Skeletal muscle tissue (tissue), 5 donors: ENCODE measurements at places on chromosomes 11 and 22. TPM values are rescaled to one million over a fixed set of nuclear protein-coding genes. Genes with fewer than 3 reads are reported as not detected.

Gene RHOD
- 7.8 TPM for total RNA-seq

Gene TRIM49B
- total RNA-seq = not detected

Gene MARK2
- total RNA-seq = 6.8 TPM

Gene TSG101
- 45.4 TPM for total RNA-seq

Gene C22orf42
- not detected for total RNA-seq

Gene KCNJ11
- total RNA-seq = 28.2 TPM

Gene BRSK2
- 1.0 TPM for total RNA-seq

Gene CTSW
- total RNA-seq = 1.0 TPM

Gene YPEL1
- 20.4 TPM for total RNA-seq

Gene CFAP68
- 6.8 TPM for total RNA-seq

Gene RTN4R
- total RNA-seq = 2.6 TPM

Gene ARHGAP32
- 23.5 TPM for total RNA-seq

Gene PANX2
- total RNA-seq = not detected

Gene TSSC4
- 23.5 TPM for total RNA-seq

Gene MMP7
- total RNA-seq = not detected

Gene GAL
- total RNA-seq = 1.0 TPM

Gene CNGA4
- not detected for total RNA-seq

Gene SERPING1
- total RNA-seq = 15.1 TPM

Gene VSIG10L2
- total RNA-seq = not detected

Gene CLMP
- 8.9 TPM for total RNA-seq

Gene SBF2
- 34.4 TPM for total RNA-seq

Gene ZNHIT2
- total RNA-seq = 4.2 TPM

Gene PLET1
- not detected for total RNA-seq

Gene TRIM29
- 0.52 TPM for total RNA-seq

Gene CASP5
- total RNA-seq = 0.52 TPM

Gene TMEM45B
- not detected for total RNA-seq

Gene MS4A10
- total RNA-seq = not detected

Gene MYOD1
- total RNA-seq = 22.4 TPM

Gene SLC5A1
- total RNA-seq = 2.1 TPM

Gene MACROD1
- 91.9 TPM for total RNA-seq

Gene UCP3
- 1.6 TPM for total RNA-seq

Gene HORMAD2
- not detected for total RNA-seq

Gene STK33
- total RNA-seq = 3.1 TPM

Gene NXPE4
- not detected for total RNA-seq

Gene CCDC87
- not detected for total RNA-seq

Gene GRAMD1B
- 8.9 TPM for total RNA-seq

Gene GGTLC3
- not detected for total RNA-seq

Gene NF2
- total RNA-seq = 29.2 TPM

Gene BCO2
- total RNA-seq = 9.4 TPM

Gene C1QTNF4
- 6.8 TPM for total RNA-seq

Gene MRPL23
- 12.0 TPM for total RNA-seq

Gene TBX10
- not detected for total RNA-seq

Gene KLHL22
- 35.5 TPM for total RNA-seq

Gene RASGRP2
- total RNA-seq = 12.0 TPM

Gene CDCA5
- 1.0 TPM for total RNA-seq

Gene CHADL
- total RNA-seq = 2.1 TPM

Gene ROM1
- 1.6 TPM for total RNA-seq

Gene FXYD6
- 23.5 TPM for total RNA-seq

Gene SCN4B
- 2.1 TPM for total RNA-seq

Gene GGT5
- total RNA-seq = 2.1 TPM

Gene APOA1
- total RNA-seq = 3.7 TPM

Gene MS4A15
- not detected for total RNA-seq

Gene MS4A7
- 5.2 TPM for total RNA-seq

Gene P4HA3
- 0.52 TPM for total RNA-seq
